MV-4-11 (cell line): ENCODE measurements at places on chromosomes 13 and 19.
A peak's percentile ranks its signal among the peaks of the same experiment; 100 is the strongest.

DNA sequence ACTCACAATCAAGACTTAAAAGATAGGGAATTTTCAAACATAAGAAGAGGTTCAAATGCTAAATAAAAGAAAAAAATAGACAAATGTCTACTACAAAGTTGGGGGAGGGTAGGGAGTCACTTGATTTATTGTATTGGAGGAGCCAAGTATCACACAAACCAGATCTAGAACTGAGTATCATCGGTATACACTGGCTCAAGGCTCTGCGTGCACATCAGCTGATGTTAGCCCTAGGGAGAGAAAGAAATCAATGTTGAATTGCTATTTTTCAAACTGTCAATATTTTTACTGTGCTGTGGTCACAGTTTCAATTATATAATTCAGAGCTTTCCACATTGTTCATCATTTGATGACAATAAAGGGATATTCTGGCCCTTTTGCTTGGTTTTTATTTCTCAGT is 54.9 kb upstream of the RXFP2 start:
- DNase-seq, result no peak

DNA sequence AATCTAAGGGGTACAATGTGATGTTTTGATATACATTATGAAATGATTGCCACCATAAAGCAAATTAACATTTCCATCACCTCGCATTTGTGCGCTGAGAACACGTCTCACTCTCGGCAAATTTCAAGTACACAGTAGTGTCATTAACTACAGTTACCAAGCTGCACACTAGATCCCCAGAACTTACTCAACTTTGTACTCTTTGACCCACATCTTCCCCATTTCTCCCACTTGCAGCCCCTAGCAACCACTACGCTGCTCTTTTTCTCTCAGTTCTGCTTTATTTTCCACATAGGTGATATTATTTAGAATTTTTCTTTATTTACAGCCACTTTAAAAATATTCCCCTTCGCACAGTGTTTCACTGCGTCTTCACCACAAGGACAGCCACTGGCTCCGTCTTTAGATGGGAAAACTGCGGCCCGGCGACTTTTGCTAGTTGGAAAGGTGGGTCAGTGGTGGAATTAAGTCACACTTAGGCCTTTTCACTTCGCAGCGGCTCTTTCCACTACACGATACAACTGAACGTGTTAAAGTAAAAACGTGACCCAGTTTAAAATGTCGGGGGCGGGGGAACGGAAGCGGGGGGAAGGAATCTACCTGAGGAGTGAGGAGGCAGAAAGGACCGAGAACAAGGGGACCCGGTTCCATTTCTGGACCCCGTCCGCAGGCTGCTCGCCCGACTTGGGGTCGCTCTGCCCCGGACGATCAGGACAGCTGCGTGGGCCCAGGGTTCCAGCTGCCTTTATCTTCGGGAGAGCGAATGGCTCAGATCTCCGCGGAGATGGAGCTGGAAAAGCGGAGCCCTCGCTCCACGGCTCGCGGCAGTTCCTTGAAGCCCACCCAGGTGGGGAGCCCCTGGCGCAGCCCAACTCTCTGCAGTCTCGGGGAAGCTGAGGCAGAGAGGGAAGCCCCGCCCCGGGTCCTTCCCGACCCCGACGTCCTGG is 486.1 kb downstream of the UQCRFS1 start:
- DNase-seq, result peak; percentile 95

GRCh38 chr13:112961457-112962369 is 7.3 kb upstream of the MCF2L start:
- no peak for DNase-seq

GRCh38 chr19:43616306-43616705 is 3.1 kb downstream of the ZNF428 start:
- DNase-seq, result no peak

- DNase-seq, result no peak
Measured at GRCh38 chr19:42282819-42283187, 13.8 kb downstream of the CIC start.

GRCh38 chr19:1315470-1316166 is 29.9 kb downstream of the EFNA2 start:
- peak; percentile 24 for DNase-seq

DNA sequence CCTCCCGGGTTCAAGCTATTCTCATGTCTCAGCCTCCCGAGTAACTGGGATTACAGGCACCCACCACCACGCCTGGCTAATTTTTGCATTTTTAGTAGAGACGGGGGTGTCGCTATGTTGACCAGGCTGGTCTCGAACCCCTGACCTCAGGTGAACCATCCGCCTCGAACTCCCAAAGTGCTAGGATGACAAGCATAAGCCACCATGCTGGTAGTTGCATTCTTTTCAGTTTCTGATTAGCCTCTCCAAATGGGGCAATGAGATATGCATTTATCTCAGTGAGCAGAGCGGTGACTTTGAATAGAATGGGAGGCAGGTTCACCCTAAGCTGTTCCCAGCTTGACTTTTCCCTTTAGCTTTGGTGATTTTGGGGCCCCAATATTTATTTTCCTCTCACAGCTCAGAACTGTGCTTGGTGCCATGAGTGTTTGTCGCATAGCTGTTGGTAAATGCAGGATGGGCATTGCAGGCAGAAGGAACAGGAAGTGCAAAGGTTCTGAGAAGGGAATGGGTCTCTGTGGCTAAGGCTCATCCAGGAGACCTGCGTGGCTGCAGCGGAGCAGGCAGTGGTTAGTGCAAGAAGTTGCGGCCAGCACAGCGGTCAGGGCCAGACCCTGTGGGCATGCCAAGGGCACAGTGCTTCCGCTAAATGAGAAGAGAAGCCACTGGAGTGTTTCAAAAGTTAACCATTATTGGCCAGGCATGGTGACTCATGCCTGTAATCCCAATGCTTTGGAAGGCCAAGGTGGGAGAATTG is 20.7 kb downstream of the LYPD3 start:
- DNase-seq, result peak; percentile 96

DNA sequence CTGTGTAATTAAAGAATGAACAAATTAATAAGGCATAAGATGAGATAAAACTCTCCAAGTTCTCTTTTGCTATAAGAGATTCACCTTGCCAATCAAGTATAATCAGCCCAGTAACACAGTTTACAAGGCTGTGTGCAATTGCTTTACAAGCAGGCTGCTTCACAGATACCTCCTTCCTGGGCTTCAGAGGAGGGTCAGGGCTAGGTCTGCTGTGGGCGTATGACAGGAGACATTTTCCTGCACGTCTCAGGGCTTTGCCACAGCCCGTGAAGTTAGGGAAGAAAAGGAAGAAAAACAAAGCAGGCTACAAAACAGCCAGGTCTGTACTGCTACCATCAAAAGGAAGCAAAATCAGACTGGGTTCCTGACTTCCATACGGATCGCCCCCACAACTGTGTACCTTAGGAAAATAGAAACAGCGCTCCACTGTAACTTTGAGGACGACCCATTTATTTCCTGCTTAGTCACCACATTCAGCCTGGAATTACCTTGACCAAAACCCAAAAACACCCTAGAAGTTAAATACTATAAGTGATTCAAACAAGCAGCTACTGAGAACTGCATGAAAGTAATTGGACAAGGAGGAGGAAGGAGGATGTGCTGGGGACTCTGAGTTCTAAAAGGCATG is 12.4 kb downstream of the EFNB2 start:
- DNase-seq, result no peak

DNA sequence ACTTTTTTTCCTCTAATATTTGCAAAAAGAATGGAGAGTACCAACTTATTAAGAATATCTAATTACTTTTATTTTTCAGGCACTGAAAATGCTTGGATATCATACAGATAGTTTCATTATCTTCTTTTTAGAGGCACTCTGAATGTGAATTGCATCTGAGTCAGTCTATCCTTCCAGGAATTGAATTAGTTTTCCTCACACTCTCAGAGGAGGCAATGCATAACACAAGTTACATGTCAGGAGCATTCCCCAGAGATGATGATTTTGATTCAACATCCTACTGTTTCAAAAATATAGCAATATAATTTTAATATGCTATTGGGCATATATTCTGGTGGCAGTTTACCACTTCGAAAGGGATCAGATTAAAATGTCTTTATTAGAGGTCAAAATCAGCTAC is 1315.4 kb downstream of the PCDH9 start:
- DNase-seq, result no peak

GRCh38 chr19:16619457-16619856 is 8.5 kb downstream of the MED26 start:
- no peak for DNase-seq

DNA sequence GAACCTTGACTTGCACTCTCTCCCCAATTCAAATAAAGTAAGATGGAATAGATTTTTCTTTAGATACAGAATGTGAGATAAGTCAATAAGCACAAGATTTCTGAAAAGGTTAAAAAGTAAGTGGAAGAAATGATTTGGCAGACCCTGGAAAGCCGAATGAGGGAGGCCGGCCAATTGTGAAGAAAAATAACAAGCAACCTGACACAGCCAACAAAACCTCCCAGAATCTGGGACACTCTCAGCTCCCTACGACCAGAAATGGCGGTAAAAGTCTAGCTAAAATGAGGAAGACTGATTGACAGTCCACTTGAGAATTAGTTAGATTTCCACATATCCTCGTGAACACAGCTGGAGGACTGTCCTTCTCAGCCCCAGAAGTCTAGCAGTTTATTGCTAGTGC is 85.4 kb downstream of the KLF12 start:
- DNase-seq, result no peak

- DNase-seq, result no peak
Measured at GRCh38 chr19:7981661-7982060, 23.8 kb downstream of the ELAVL1 start.

GRCh38 chr19:46265217-46265828 is 31.5 kb upstream of the HIF3A start:
- peak; percentile 84 for DNase-seq

DNA sequence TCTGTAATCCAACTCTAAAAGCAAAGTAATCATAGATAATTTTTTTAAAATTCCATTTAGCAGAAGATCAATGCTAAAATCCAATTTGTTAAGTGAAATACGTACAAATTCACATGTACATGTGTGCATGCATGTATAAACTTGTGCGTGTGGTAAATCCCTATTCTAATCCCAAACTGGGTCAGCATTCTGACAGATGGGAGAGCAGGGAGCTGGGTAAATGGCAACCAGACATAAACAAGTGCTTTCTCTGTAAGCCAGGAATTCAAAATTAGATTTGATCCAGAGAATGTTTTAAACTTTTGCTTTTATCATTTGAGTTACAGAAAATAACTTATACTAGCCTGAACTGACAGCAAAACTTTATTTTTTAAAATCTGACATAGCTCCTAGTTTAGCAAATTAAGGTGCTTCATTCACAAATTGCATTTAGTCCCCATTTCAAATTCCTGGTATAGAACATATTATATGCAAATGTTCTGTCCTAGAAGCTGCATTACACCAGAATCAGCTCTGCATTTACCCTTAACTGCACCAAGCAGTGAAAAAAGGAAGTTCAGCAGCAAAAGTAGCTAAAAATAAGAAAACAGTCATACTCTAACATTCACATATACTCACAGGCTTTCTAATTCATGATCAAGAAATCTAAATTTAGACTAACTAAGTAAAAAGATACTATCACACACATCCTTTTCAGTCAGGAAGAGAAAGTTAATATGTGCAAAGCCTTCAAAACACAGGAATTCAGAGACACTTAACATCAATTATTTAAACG is 32.6 kb downstream of the UBL3 start:
- DNase-seq, result peak; percentile 88

DNA sequence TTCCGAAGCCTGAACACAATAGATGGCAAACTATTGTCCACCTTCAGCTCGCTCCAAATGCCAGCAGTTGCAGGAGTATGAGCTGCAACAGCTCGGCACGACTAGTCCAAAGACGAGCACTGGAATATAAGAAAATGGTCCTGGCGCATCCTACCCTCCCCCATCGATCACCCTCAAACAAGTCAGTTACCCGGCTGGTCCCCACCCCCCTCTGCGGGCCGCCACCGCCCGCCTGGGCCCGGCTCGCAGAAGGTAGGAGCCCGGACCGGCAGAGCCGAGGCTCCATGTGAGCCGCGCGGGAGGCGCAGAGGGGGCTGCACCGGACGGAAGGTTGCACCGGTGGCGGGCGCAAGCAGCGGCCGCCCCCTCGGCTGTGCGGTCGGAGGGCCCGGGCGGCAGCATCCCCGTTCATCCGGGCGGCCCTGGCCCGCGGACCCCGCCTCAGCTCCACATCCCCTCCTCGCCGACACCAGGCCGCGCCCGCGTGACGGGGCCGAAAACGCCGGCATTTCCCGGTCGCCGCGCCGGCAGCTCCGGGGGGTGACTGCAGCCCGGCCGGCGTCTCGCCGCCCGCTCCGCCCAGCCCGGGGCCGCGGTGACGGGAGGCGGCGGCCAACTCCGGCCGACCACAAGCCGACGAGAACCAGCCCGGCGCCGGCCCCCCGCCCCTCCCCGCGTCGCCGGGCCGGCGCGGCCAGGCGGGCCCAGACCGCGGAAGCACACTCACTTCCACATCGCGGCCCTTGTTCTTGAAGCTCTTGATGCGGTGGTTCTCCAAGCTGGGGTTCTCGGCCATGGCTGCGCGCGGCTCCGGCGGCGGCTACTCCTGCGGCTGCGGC is 552 bp downstream of the KPNA3 start:
- DNase-seq, result peak; percentile 25

DNA sequence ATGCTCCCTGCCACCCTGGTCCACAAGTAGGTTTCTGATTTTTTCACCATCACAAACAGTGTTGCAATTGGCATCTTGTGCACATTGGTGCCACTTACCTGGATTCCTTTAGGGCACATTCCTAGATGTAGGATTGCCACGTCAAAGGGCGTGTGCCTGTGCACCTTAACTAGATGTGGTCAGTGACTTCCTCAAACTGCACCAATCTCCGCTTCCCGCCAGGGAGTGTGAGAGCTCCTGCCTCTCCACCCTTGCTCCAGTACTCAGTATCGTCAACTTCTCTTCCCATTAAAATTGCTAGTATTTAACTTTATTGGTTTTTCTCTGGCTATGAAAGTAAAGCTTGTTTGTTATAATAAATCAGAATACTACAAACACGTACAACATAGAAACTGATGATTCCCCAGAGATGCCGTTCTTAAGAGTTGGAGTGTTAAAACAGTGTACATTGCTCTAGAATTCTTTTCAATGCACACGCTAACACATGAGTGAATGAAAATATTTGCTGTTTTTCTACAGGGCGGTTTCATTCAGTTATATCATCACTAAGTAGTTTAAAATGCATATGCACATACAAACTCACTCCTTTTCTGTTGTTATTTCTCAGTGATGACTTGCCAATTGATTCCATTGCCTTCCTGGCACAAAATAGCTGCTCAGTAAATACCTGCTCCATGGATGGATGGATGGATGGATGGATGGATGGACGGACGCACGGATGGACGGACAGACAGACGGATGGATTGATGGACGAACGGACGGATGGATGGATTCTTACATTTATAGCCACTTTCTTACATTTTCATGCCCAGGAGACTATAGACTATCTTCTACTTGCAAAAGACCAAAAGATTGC is 23.4 kb downstream of the CCNE1 start:
- no peak for DNase-seq

GRCh38 chr13:30810261-30810701 is 74.9 kb downstream of the ALOX5AP start:
- no peak for DNase-seq
